ENCODE measurements at places on chromosomes 2 and 18. TPM values are rescaled to one million over a fixed set of nuclear protein-coding genes. Genes with fewer than 3 reads are reported as not detected.

LCT gene
- total RNA-seq = 0.06 TPM

C1QL2 gene
- not detected for total RNA-seq

HMSD gene
- total RNA-seq = 0.18 TPM

GNAL gene
- 1.8 TPM for total RNA-seq

MGAT4A gene
- 24.2 TPM for total RNA-seq

ADAM23 gene
- total RNA-seq = 3.9 TPM

SAG gene
- total RNA-seq = not detected

CD207 gene
- not detected for total RNA-seq

ALK gene
- total RNA-seq = 0.29 TPM
